ENCODE measurements at places on chromosomes 1 and 21.

DNA sequence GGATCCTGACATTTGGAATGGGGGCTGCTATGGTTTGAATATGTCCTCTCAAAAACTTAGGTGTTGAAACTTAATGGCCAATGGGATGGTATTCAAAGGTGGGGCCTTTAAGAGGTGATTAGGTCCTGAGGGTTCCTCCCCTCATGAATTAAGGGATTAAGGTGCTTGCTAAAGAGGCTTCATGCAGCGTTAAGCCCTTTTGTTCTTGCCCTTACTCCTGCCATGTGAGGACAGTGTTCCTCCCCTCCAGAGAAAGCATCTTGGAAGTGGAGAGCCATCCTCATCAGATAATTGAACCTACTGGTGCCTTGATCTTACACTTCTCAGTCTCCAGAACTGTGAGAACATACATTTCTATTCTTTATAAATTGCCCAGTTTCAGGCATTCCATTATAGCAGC, 146.6 kb downstream of the KCNJ6 start:
- no peak for DNase-seq

DNA sequence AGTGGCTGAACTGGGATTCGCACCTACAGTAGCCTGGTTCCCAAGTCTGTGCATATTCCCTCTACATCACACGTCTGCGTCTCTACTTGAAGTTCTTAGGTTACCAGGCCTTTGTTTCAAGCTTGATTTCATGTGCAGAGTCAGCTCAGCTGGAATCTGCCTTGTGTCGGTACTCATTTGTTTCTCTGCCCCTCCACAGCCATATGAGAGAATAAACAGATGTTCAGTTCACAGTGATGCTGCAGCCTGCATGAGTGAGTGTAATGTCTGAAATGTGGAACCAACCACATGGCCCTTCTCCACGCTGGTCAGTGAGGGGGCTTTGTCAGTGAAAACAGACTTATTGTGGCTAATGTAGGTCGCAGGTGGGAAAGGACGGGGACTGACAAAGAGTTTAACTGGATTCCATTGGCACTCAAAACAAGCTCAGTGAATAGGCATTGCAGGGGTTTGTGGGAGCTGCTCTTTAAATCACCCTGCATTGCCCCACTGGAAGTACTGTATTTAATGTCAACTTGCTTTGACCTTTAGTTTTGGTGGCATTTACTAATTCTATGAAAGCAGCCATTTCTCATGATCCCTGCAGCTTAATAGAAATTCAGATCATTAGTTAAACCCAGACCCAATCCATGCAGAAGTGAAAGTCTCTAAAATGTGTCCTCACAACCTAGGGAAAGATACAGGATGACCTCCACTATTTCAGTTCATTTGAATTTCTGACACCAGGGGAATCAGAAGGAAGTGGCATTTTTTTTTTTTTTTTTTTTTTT, 136.4 kb upstream of the FAM78B start:
- no peak for DNase-seq

DNA sequence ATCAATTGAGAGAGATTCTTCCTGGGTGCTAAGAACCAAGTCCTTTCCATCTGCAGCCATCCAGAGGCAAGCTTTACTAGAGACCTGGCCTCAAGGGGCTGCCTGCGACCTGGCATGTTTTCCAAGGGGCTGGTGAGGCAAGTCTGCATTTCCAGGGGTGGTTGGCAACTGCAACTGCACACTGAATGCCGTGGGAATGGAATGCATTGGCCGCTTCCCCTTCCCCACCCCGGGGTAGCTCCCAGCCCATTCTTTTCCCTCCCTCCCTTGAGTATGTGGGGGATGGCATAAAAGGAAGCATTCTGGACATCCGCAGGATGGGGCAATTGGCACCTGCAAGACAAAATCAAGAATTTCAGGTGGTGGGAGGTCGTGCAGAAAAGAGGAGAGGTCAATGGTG, 155.1 kb downstream of the IGSF21 start:
- DNase-seq: no peak

DNA sequence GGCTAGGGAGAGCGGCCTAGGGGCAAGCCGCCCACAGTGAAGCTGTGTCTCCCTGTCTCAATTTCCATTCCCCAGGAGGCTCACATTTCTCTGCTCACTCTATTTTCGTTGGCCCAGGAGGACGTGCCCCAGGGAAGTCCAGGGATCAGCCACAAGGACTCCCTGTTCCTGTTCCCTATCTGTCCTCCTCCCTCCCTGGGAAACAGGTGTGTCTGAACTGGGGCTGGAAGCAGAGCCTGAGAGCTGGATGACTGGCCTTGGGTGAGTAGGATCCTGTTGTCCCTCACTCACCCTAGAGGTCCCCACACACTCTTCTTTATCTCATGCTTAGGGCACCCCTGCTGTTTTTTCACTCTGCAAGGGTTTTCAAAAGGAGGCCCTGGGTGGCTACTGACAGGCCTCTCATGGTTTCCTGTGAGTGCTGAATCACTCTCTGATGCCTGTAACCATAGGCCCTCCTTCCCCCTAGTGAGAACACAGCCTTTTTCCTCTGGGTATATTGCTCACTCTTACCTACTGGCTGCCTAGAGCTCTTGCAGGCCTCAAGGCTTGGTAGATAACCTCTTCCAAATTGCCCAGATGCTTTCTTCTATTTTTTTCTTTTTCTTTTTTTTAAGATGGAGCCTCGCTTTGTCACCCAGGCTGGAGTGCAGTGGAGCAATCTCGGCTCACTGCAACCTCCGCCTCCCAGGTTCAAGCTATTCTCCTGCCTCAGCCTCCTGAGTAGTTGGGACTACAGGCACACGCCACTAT, 3.3 kb upstream of the UTP11 start:
- DNase-seq: no peak

GRCh38 chr1:154157520-154158306, 2.8 kb upstream of the NUP210L start:
- DNase-seq: peak; percentile 63

GRCh38 chr1:200128944-200129879, 101.7 kb downstream of the NR5A2 start:
- DNase-seq: no peak

GRCh38 chr1:161997152-161997551, 26.5 kb downstream of the OLFML2B start:
- no peak for DNase-seq

DNA sequence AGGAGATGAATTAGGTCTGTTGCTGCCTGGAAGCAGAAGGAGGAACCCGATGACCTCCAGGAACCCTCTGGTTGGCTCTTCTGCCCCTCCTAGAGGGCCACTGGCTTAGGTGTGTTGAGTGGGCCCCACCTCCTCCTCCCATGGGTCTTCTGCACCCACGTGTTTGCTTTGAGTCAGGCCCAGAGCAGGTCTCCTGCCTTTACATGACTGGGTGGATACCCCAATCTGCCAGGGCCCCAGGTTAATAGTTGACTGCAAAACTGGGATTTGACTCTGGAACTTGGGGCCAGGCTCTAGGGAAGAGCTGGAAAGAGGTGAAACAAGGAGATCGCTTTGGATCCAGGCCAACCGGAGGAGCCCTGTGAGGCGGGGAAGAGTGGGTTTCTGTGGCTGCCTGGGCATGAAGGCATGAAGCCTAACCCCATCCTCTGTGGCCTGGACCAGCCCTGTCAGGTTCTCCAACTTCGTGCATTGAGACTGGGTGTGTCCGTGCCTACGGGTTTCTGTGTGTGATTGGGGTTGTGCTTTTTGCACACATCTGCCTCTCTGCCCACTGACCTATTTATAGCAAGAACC, 7.8 kb upstream of the LAD1 start:
- no peak for DNase-seq

- no peak for DNase-seq
Observed at GRCh38 chr1:9439074-9439761, 100.0 kb upstream of the SLC25A33 start.

DNA sequence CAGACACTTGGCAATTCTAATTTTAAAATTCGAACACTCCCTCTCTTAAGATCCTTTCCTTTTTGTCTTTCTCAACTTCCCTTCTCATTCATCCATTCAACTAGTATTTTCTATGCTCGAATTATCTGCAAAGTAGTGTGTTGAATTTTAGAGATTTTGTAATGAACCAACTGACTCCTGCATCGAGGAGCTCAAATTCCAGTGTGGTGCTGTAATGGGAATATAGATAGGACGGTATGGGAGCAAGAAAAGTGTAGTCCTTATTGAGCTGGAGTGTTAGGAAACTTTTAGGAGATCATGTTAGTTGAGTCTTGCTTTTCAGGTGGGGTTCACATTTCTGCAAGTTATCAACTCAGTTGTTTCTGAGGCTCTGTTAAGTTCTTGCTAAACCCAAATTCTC, 897.5 kb downstream of the TTLL7 start:
- no peak for DNase-seq

DNA sequence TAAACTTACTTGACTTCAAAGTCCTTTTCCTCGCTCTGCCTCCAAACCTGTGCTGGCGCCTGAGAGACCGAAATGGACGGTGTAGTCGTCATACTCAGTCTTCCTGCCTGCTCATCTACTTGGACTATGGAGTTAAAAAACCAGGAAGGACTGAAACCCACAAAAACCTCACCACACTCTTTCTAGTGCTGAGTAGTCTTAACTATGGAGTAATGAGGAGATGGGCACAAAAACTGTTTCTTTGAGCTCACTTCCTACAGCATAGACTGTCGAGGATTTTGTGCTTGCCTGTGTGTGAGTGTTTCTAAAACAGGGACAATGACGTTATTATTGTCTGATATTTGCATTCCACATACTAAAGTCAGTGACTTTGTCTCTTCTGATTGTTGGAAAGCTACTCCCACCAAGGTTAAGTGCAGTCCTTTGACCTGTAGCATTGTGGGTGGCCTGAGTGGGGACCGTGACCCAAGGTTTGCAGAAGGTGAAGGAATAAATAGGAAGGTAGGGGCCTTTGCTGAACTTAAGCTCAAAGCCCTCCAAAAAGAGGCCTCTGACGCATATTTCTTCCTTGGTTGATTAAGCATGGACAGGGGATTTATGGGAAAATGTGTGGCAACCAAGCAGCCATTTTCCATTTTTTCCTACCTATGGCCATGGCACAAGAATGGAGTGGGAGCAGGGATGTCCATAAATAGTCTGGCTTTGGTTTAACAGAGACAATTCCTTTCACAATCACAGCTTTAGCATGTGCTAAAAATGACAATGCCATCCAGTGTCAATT, 109.6 kb downstream of the ZBTB18 start:
- DNase-seq: no peak

- no peak for DNase-seq
Observed at GRCh38 chr1:29900712-29901111, 664.4 kb downstream of the PTPRU start.

DNA sequence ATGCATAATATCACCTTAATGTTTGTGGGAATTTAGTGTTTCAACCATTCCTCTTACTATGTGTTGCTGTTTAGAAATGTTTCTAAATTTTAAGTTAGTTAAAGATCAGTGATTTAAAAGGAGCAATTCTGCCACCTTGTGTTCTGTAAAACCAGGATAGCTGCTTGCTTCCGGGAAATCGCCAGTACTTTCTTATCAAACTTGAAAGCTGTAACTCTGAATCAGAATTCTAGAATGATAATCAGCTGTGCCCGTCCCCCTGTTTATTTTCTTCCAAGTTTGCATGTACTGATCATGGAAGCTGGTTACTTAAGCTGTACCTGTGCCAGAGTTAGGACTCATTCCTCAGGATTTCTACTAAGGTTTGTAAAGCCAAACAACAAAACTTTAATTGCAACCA, 656.4 kb downstream of the LTN1 start:
- DNase-seq: no peak

GRCh38 chr1:33996281-33996680, 132.4 kb downstream of the HMGB4 start:
- DNase-seq: no peak

- DNase-seq: no peak
Observed at GRCh38 chr1:204266504-204267034, 52.8 kb upstream of the GOLT1A start.

DNA sequence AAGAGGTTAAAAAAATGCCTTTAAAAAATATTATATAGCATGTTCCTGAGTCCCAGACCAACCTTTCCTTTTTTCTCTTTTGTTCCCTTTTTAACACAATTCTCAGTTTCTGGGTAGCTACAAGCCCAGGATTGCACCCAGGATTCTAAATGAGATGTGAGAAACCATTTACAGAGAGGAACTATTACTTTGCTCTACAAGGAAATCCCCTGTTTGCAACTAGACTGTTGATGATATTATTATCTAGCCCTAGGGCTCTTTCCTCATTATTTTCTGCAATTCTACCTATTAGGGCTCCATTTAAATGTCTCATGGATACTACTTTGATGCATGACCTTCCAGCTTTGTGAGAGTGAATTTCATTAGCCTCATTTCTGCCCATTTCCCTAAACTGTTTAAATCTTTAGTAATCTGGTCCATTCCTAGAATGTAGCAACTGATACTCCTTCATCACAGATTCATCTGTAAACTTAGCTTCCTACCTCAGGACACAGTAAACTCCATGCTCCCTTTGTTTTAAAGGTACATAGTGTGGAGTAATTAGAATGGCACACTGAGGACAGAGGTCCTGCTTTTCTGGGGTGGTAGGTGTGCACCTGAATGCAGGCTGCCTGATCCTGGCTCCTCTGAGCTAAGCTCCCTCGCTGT, 7.1 kb upstream of the KIF14 start:
- DNase-seq: no peak

DNA sequence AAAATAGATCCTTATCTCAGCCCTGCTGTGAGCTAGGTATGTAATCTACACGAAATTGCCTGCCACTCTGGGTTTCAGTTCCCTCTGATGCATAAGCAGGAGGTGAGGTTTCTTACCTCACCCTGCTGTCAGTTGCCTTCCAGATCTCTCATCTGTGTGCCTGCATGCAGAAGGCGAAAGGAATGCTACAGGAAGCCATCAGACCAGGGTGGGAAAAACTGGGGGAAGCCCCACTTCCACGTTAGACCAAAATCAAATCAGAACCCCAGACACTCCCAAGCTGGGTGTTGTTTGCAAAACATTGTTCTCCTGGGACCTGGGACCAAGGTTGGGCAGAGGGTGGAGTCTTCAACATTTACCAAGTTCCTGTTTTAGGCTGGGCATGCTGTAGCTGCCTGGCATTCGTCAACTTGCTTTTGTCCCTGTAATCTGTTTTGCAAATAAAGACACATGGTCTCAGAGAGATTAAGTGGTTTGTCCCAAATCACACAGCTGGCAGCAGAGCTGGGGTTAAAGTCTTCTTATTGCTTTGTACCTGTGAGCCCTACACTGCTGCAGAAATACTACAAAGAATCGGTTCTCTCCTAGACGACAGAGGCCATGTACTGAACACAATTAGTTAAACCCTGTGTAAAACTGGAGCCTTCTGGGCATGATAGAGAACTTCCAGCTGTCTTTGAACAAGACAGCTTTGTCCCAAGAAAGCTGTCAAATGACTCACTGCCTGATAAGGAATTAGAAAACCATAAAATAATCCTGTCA, 389.7 kb upstream of the RUNX1 start:
- peak; percentile 20 for DNase-seq

GRCh38 chr1:217018648-217019047, 295.4 kb upstream of the ESRRG start:
- no peak for DNase-seq

DNA sequence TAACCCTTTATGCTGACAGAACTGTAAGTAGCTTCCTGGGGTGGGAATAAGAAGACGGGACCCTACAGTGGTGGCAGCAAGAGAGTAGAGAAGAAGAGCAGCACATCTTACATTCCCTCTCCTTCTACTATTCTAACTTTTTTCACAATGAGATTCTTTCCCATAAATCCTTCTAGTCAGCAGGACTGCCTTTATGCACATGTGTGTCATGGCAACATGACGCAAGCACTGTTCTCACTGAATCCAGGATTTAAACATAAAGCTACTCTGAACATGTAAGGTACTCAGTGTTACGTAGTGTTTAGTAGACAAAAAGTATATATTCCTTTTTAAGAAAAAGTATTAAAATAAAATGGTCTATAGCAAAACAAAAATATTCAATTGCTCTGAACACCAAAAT, 309.7 kb upstream of the LYPLAL1 start:
- DNase-seq: no peak
